ENCODE measurements at places on chromosomes 4 and X.

DNA sequence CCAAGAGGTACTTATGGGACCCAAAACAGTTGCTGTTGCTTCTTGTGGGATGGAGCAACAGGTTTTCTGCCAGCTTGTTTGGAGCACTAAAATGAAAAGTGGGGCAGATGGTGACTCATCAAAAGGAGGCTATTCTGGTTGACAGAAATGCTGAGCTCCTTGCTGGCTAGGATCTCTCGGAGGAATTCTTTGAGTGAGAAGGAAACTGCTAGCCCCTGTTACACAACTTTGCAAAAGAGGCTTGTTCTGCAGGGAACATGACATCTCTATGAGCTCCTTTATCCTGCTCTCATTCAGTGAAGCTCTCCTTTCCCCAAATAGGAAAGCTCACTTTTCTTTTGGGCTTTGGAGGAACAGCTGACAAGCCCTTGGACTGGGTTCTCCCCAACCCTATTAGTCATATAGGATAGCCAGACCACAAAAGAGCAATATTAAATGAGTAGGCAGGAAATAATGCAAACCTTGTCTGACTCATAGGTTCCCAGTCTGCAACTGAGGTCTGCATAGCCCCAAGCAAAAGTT, 108.3 kb downstream of the CDS1 start:
- no peak for DNase-seq

GRCh38 chr4:40228497-40229365, 31.9 kb downstream of the RHOH start:
- no peak for DNase-seq

DNA sequence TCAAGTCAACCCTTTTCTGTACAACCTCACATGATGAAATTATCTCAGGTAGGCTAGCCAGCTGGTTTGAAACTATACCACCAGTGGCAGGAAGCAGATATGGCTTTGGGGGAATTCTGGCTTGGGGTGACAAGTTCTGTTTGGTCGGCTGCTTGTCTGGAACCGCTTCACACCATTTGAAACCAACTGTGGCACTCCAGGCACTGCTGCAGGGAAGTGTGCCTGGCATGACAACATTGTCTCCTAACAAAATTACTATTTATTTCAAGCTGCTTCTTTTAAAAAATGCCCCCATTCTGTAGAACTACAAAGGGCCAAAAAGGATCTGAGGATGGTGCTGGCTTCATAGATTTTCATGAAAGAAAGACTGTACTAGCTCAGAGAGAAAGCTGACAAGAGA, 37.1 kb upstream of the GPM6B start:
- no peak for DNase-seq

DNA sequence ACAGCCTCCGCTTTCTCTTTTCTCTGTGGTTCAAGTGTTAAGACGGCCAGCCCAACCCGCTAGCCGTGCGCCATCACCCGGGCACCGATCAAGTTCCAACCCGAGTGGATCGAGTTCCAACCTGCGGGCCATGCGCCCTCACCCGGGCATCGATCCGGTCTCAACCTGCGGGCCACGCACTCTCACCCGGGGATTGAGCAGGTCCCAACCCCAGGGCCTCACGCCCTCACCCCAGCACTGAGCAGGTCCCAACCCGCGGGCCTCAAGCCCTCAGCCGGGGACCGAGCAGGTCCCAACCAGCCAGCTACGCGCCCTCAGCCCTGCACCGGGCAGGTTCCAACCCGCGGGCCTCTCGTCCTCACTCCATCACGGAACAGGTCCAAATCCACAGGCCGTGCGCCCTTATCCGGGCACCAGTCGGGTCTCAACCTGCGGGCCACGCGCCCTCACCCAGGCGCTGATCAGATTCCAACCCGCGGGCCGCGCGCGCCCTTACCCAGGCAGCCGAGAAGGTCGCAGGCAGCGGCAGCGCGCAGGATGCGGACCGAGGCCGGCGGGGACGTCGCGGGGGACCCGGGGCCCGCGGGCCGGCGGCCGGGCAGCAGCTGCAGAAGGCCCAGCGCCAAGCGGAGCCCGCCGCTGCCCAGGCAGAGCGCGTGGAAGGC, 443 bp downstream of the GPR143 start:
- no peak for DNase-seq

GRCh38 chr4:152480901-152481300, 55.0 kb downstream of the FBXW7 start:
- DNase-seq = no peak

GRCh38 chr4:152994038-152994437, 57.9 kb downstream of the FHDC1 start:
- no peak for DNase-seq

GRCh38 chr4:158807691-158808090, 38.9 kb downstream of the FNIP2 start:
- DNase-seq = peak; percentile 40

DNA sequence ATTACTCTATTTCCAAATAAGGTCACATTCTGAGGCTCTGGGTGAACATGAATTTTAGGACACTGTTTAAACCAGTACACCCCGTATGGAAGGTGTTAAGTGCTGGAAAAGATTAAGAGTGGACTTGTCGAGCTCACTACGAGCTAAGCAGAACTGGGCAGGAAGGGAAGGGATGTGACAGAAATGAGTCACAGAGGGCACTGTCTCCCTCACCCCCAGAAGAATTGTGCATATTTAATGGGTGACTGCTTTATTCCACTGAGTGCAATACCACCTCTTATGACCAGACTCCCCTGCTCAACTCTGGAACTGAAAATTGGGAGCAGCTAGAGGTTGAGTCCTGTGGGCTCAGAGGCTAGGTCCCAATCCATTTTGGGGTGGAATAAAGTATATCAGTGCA, 187.4 kb upstream of the RPS6KA3 start:
- DNase-seq = no peak

GRCh38 chr4:171390626-171391025, 422.6 kb upstream of the GALNTL6 start:
- DNase-seq = no peak

GRCh38 chrX:151042842-151043241, 59.7 kb downstream of the HMGB3 start:
- no peak for DNase-seq

GRCh38 chr4:147785129-147785528, 53.2 kb downstream of the ARHGAP10 start:
- DNase-seq = no peak

DNA sequence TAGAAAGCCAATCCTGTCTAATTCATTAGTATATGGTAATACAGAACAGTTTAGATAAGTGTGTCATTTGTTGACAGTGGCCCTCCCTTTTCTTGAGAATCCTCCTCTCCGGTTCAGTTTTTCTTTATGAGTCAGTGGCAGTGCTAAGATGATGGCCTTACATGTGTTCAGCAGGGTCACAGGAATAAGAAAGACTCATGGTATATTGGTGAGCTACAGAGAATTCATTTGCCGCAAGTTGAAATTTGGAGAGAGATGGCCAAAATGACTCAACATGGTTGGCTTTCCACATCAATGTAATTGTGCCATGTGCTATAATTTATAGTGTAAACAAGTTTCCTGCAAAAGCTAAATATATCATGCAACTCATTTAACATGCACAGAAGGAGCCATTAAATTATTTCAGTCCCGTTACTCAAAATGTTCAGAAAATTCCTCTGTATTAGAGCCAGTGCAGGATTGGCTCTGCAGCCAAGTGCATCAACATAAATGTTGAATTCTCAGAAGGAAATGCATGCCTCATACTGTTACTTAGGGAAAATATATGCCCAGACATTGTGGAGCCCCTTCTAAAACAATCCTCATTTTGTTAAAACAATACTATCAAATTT, 374.3 kb downstream of the AFF2 start:
- no peak for DNase-seq

- no peak for DNase-seq
Observed at GRCh38 chrX:79263550-79263949, 103.6 kb downstream of the ITM2A start.

- DNase-seq = no peak
Observed at GRCh38 chrX:21691512-21692018, 33.4 kb upstream of the KLHL34 start.

DNA sequence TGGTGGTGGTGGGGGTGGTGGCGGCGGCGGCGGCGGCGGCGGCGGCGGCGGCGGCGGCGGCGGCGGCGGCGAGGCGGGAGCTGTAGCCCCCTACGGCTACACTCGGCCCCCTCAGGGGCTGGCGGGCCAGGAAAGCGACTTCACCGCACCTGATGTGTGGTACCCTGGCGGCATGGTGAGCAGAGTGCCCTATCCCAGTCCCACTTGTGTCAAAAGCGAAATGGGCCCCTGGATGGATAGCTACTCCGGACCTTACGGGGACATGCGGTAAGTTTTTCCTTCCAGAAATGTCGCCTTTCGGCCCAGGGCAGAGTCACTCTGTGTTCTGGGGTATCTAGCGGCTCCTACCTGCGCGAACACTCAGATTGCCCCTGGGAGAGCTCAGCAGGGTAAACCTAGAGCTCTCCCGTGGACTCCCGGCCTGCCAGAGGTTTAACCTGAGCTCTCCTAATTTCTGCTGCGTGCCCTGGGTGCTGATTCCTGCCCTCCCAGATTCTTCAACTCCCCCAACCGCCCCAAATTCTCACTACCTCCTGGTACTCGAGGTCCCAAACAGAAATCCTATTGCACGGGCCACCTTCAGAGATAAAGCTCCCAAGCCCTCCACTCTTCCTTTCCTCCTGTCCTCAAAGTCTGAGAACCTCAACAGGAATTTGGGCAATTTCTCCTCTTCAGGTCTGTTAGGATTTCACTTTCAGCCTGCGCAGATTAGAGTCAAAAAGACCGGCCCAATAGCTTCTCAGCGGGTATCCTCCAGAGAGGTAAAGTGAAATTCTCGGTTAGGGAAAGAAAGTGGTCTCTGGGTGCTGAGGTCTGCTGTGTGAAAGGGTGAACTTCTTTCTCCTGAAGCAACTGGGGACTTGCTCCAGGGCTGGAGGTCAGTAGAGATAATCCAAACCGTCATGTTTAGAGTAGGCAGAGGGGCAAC, 2.9 kb downstream of the AR start:
- DNase-seq = no peak

DNA sequence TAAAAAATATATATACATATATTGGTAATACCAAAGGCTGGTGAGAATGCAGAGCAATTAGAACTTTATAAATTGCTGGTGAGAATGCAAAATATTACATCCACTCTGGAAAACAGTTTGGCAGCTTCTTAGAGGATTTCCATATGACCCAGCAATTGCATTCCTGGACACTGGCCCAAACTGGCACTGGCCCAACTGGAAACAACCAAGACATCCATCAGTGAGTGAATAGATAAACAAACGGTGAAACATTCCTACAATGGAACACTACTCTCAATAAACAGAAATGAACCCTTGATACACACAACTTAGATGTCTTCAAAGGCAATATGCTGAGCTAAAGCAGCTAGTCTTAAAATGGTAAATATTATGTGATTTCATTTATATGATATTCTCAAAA, 524.2 kb downstream of the IQCM start:
- DNase-seq = no peak

DNA sequence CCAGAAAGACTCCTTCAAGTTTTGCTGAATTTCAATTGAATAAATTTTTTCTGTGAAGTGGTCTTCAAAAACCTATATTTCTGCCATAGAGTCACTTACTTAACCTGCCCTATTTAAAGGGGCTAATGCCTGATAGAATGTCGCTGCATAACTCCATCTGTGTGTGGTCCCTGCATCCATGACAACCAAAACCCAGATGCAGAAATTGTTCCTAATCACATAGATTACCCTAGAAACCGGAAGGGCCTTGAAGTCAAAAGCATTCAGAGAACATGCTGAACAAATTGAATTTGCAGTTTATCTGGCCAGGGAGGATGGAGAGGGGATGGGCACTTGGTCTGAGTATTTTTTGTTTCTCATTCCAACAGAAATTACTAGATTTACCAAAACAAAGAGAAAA, 1.5 kb upstream of the PARM1 start:
- no peak for DNase-seq

DNA sequence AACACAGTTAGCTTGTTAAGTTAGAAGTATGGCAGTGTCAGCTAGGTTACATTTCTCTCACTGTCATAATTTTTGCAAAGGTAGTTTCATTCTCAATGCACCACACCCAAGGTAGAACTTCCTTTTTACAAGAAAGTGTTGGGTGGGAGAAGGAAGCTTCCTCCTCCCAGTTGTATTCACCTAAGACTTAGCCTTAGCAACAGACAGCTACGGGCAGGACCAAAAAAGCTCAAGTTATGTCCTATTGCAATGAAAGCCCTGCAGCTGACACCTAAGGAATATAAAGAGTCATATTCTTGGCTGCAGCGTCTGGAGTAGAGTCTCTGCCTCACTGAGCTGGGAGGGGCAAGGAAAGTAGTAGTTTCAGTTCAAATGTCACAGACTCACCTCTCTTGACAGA, 25.1 kb upstream of the PRDM8 start:
- DNase-seq = no peak

- no peak for DNase-seq
Observed at GRCh38 chr4:54709400-54709799, 51.6 kb downstream of the KIT start.

GRCh38 chr4:27018076-27018475, 157.4 kb downstream of the STIM2 start:
- no peak for DNase-seq

DNA sequence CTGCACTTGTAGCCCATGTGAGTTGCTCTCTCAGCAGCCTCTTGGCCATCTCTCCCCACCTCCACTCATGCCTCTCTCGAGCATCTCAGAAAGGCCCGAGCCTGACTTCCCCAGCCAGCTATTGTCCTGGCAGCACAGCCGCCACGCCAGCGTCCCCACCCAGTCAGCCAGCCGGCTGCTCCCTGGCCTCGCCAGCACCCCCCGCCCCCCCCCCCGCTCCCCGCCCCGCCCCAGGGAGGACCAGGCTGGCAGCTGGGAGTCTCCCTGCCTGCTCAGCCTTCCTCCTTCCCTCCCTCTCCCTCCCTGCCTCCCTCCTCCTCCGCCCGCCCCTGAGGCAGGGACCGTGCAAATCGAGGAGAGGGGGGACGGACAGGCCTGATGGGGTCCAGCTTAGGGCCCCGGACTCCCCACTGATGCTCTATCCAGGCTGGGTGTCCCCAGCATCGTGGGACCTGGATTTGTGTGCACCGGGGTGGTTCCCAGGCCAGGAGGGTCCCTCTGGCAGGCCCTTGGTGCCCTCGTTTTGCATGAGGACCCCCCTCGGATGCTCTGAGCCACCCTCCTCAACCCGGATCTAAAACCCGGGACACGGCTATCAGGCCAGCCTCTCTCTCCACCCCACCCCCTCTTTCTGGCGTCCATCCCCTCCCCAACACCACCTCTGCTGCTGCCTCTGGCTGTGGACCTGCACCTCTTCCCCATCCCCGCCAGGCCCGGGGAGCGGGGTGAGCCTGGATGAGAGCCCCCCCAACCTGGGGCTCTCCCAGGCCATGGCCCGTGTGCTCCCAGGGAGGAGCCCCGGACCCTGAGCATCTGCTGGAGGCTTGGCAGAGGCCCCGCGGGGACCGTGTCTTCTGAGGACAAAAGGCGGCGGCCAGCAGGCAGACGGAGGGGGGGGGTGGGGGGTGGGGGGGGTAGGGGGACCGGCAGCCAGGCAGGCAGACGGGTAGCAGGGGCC, at the start of gene GPR173:
Gene GPR173 (plus strand): TSS at position 621 of the 958 bp plus-strand sequence. CDS start 27,833 bp downstream, outside the sequence.
- DNase-seq = no peak

DNA sequence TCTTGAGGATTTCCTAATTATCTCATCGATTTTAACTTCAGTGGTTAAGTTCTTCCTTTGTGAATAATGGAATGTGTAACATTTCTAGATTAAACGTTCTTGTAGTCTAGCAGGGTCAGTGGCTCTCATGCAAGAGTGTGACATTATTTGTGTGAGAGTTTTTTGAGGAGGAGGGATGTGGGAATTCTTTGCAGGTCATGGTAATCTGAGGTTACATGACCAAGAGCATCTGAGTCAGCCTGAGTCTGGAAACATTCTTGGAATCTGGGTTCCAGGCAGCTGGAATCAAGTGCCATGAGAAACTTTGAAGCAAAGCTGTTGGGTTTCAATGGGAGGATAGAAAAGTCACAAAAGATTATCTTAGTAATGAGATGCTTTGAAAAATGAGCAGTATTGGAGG, 49.5 kb downstream of the GK start:
- no peak for DNase-seq
